ENCODE measurements at places on chromosomes 12 and 14.

DNA sequence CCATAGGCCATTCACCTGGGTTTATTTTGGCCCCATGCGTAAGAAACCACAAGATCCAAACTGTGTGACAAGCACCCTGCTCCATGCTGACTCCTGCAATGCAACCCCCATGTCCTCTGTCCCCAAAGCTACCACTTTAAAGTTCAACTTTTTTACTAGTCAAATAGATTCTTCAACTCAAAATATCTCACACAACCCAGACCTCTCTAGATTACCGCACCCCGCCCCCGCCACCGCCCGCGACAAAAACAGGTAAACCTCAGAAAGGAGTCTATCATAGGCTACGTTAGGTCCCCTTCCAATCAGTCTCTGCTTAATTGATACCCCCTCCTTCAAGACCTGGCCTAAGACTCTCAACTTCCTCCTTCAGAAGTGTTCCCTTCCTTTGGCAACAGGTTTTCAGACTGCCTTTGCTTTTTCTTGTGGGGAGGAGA, 2.2 kb downstream of the ZFP36L1 start:
- DNase-seq = peak; percentile 58

- no peak for DNase-seq
These were observed 29.0 kb upstream of the MSI1 start for GRCh38 chr12:120397824-120398540.

DNA sequence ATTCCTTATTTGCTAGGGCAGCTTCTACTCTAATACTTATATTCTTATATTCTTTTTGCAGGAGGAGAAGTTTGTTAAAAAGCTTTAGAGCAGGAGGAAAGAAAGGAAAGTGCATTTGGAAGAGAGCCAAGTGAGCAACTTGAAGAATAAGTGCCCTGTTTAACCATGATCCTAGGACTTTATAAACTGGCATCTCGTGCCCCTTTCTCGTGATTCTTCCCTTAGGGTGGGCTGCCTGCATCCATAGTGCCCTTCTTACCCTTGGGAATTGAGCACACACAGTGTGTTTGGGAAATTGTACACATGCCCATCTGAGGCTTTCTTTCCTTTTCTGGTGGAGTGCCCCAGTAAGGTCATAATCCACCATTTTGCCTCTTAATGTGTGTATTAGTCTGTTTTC, 141.9 kb downstream of the NUBPL start:
- DNase-seq = no peak

DNA sequence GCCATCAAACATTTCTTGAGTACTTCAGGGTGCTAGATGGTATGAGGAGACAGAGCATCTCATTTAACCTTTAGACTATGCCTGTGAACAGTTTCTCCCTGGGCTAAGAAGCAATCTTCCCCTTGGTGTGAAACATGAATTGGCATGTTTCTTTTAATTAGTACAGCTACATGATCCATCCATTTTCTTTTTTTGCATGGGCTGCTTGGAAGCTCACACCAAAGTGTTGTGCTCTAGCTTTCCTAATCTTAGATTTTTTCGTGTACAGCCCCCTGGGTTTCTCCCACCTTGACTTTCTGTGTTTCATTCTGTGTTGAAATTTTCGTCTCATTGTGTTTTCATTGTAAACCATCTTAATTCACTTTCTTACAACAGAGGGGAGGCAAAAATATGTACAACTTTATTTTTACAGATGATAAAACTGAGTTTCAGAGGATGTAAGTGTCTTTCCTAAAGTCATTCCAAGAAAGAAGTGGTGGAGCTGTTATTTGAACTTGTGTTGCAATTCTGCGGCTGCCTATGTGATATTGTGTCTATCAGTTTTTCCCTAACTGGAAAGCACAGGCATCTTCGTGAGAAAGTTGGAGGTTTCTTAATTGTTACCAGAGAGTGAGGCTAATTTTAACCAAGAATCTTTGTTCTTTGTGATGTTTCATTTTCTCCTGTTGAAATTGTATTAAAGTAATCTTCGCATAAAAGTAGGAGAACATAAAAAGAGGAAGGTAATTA, 64.5 kb downstream of the DAAM1 start:
- DNase-seq = no peak

DNA sequence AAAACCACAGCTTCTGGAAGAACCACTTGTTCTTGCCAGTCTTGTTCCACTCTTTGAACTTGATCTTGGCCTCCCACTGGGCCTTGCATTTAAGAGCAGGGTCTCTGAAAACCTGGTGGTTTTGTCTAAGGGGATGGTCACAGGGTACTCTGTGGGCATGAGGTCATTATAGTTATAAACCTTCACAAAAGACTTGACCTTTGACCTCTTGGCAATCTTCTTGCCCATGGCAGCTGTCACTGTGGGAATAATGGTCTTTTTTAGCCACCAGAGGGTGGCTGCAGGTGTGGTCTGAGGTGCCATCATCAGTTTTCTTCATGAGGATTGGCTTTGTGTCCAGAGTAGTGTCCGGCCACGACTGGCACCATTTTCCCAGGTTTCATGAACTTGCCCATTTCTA, 9.1 kb downstream of the ATP6V0A2 start:
- DNase-seq = no peak

DNA sequence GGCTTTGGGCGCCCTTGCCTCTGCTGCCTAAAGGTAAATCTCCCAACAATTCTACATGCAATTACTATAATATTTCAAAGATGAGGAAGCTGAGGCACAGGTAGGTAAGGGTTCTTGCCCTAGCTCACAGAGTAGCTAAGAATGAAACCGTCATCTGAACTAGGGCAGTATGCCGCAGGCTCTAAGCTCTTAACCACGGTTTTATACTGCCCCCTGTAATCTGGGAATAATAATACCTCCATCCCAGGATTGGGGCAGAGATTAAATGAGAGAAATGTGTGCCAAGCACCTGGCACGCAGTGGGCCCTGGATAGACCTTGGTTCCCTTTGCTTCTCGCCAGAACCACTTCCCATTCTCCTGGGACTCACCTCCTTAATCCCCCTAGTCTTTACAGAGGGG, 1.5 kb upstream of the HRK start:
- no peak for DNase-seq

DNA sequence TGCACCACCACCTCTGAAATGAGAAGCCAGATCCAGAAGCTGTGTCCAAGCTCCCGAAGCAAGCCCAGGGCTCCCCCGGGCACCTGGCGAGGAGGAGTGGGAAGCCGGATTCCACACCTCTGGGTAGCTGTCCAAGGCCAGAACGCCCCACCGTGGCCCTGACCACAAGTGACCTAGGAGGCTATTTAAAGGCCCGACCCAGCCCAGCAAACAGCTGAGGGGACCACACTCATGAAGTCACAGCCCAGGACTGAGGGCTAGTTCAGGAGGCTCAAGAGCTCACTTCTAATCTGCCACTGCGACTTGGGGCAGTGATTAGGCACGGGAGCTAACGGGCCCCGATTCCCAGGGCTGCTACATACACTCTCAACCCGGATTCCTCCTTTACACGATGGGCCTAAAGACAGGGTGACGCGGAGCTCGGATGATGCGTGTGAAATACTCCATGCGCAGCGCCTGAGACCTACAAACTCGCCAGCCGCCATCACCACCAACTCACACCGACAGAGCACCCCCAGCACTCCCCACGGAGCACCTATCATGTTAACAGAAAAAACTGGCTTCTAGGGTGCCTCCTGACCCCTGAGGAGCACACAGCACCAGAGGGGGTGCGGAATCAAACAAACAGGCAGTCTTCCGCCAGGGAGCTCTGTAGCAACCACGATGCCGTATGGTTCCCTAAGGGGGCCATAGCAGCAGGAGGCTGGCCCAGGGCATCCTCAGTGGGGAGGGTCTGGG, 84.0 kb upstream of the GPR68 start:
- DNase-seq = no peak

DNA sequence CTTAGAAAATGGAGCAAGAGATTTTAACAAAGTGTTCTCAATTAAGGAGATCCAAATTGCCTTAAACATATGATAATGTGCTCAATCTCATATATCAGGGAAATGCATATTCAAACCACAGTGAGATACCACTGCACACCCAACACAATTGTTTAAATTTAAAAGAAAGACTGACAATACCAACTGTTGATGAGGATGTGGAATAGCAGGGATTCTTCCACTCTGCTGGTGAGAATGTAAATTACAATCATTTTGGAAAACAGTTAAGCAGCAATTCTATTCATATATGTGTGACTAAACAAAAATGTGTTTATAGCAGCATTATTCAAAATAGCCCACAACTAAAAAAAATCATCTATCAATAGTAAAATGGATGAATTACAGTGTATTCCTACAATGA, 144.2 kb downstream of the KICS2 start:
- no peak for DNase-seq

DNA sequence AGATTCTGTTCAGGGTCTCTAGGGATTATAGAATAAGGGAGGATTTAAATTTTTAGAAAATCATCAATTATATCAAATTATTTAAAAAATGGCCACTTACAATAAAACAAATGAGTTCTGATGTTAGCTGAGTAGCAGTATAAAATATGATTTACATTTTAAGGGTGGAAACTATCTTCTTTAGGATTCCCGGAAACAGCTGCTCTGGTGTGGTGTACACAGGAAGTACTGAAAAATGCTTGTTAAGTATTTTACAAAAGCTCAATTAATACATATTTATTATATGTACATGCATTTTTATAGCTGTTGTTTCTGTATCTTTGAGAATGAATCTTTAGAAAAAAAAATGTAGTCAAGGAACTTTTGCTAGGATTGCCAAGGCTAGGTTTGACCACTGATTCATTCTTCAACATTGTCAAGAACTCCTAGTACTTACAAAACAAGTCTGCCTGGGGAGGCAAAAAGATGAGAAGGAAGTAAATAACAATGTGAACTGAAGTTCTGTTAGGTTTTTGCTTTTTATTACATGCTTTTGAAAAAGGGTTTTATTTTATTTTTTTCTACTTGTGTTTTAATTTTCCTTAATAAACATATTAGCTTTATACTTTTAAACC, 48.0 kb downstream of the ARF6 start:
- no peak for DNase-seq

DNA sequence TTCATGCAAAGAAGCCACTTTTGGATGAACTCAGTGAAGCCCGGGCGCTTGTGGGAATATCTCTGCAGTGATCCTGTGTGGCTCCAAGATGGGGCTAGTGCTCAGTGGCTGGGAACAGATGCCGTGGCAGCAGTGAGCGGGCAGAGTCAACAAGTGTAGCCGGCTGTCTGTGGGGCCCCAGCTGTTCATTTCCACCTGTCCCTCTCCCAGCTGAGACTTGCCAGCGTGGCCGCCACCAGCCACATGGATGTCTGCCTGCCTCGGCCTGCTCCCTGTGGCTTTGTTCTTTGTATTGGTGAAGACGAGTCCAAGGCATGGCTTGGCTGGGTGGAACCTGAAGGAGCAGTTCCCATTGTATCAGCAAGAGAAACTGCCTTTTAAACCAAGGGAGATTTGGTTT, 77.3 kb downstream of the NOS1 start:
- DNase-seq = no peak

- DNase-seq = peak; percentile 55
These were observed 26.4 kb downstream of the ACTN1 start for GRCh38 chr14:68952531-68953195.

DNA sequence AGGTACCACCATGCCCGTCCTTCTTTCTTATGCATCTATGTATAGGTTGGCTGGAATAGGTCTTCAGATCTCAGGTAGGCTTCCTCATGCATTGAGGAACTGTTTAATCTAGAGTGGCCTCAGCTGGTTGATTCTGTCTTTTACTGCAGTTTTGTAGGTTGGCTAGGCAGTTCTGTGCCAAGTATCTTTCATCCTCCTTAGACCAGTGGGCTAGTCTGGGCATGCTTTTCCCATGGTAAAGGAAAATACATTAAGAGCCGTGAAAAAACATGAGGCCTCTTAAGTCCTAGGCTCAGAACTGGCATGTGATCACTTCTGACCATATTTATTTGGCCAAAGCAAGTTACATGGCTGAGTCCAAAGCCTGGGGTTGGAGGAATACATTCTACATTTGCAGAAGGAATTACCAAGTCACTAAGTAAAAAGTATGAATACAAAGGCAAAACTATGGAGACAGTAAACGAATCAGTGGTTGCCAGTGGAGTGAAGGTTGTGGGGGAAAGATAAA, 137.3 kb downstream of the WIF1 start:
- no peak for DNase-seq

GRCh38 chr12:131290255-131290959, 336.7 kb downstream of the ADGRD1 start:
- no peak for DNase-seq

- no peak for DNase-seq
These were observed 5.3 kb downstream of the RAD52 start for GRCh38 chr12:944211-944610.

GRCh38 chr14:103023881-103024473, 33.4 kb downstream of the CDC42BPB start:
- no peak for DNase-seq

All from stimulated activated naive CD8-positive, alpha-beta T cell treated with anti-CD3 and anti-CD28 coated beads, Interleukin-15, amount 100 ng/mL, for 72 hours (primary cell).